Thoracic aorta endothelial cell (primary cell): ENCODE measurements at places on chromosomes 5 and 9. TPM values are rescaled to one million over a fixed set of nuclear protein-coding genes. Genes with fewer than 3 reads are reported as not detected.

GADD45G gene
- 0.29 and 0.53 TPM in 2 replicates for total RNA-seq

FCN1 gene
- total RNA-seq = not detected in 2 replicates

GLRA1 gene
- total RNA-seq = not detected in 2 replicates

RXRA gene
- 17.2 and 24.6 TPM in 2 replicates for total RNA-seq

PGM5 gene
- total RNA-seq = 0.27 and 0.93 TPM in 2 replicates

TIGD6 gene
- total RNA-seq = 4.4 and 4.9 TPM in 2 replicates

BARHL1 gene
- total RNA-seq = not detected in 2 replicates

TSSK1B gene
- total RNA-seq = under 0.01 TPM in 1 of 2 replicates, not detected in the other

PCDHB5 gene
- total RNA-seq = 0.40 and 0.43 TPM in 2 replicates

PLEKHG4B gene
- under 0.01 TPM in 2 replicates for total RNA-seq

FOXD4L4 gene
- total RNA-seq = 0.29 TPM in 1 of 2 replicates, not detected in the other

NIPAL4 gene
- total RNA-seq = not detected in 2 replicates

LECT2 gene
- total RNA-seq = not detected in 2 replicates
